ENCODE measurements at places on chromosomes 12 and 14.

- peaks cover 58% of the 10 kb centered on the region for H3K36me3 ChIP-seq
- H3K4me3 ChIP-seq: no peak overlapping the region
These were observed 76.9 kb downstream of the DDX51 start for GRCh38 chr12:132067182-132067581.

GRCh38 chr12:97943359-97943758, 480.8 kb downstream of the RMST start:
- no peaks in the 10 kb centered on the region for H3K4me1 ChIP-seq
- H3K27me3 ChIP-seq: no peaks in the 10 kb centered on the region
- no peak overlapping the region for H3K27ac ChIP-seq
- DNase-seq: peak; percentile 13
- no peak overlapping the region for H3K4me3 ChIP-seq
- H3K36me3 ChIP-seq: no peaks in the 10 kb centered on the region

DNA sequence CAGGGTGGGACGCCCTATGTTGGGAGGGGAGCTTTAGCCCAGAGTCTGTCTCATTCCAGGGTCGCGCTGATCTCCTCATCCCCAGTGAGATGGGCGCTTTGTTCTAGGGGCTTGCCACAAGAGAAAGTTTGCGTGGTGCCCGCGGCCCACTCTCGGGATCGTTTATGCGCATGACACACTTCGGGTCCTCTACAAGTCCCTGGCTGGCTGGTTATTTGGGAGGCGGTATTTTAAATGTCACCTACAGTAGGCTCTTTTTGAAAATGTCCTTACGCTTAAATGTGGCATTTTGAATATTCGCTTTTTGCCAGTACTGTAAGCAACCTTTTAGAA, 541 bp downstream of the GOLT1B start:
- peak; percentile 5 for DNase-seq
- H3K4me1 ChIP-seq: peaks cover 19% of the 10 kb centered on the region
- peak overlapping the region; percentile 37 for H3K27ac ChIP-seq
- peak overlapping the region; percentile 95 for H3K4me3 ChIP-seq
- H3K36me3 ChIP-seq: peaks cover 4% of the 10 kb centered on the region
- no peaks in the 10 kb centered on the region for H3K27me3 ChIP-seq

DNA sequence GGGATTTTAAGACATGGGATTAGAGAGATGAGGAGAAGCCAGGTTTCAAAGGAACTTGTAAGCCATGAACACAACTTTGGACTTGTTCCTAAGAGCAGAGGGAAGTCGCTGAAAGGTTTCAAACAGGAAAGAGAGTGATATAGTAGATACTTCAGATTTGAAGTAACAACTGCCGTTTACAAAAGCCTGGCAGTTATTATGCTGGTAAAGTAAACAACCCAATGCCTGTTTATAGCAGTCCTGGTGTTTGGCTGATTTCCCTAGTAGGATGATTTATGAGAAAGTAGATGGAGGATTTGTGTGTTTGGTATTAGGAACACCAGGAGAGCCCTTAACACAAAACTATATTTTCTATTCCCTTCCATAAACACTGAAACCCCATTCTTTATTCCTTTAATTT, 285.7 kb downstream of the RMST start:
- H3K27ac ChIP-seq: no peak overlapping the region
- no peak overlapping the region for H3K4me3 ChIP-seq
- H3K36me3 ChIP-seq: no peaks in the 10 kb centered on the region
- peaks cover 26% of the 10 kb centered on the region for H3K4me1 ChIP-seq
- no peak for DNase-seq
- H3K27me3 ChIP-seq: no peaks in the 10 kb centered on the region

DNA sequence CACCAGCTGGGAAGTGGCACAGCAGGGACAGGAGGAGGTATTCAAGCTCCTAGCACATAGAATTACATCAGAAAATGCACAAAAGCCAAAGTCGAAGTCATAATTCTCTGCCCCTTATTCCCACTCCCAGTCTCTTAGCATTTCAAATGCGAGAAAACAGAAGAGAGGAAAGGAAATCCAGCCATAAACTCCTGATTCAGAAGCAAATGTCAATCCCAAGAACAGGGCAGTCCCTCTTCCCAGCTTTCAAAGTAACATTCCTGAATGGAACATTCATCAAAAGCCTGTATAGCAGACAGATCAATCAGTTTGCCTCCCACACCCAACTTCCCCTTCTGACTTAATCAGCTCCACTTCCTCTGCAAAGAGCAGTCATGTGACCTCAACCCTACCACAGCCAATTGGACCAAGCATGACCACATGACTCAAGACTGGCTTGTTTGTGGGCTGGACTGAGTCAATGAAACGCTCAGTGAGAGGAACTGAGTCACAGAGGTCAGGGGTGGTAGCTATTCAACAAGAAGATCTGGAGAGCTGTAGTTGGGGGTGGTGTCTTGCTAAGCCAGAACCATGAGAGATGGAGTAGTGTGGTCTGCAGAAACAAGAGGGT, 41.4 kb upstream of the TUNAR start:
- no peaks in the 10 kb centered on the region for H3K4me1 ChIP-seq
- H3K36me3 ChIP-seq: no peaks in the 10 kb centered on the region
- no peak for DNase-seq
